ENCODE measurements at places on chromosomes 4 and X.

- no peak for DNase-seq
Measured at GRCh38 chr4:187558391-187558790, 437.2 kb upstream of the ZFP42 start.

DNA sequence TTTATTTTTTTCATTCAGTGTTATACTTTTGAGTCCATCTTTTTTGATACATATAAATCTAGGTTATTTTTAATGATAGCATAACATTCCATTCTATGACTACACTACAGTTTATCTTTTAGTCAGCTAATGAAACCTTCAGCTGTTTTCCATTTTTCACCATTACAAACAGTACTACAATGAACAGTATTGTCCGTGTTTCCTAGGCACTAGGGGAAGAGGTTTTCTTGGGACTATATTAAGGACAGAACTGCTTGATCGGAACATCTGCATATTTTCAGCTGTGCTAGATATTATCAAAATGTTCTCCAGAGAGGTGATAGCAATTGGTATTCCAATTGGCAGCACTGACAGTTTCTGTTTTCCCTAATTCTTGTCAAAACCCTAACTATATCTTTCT is 44.3 kb upstream of the HCCS start:
- no peak for DNase-seq

DNA sequence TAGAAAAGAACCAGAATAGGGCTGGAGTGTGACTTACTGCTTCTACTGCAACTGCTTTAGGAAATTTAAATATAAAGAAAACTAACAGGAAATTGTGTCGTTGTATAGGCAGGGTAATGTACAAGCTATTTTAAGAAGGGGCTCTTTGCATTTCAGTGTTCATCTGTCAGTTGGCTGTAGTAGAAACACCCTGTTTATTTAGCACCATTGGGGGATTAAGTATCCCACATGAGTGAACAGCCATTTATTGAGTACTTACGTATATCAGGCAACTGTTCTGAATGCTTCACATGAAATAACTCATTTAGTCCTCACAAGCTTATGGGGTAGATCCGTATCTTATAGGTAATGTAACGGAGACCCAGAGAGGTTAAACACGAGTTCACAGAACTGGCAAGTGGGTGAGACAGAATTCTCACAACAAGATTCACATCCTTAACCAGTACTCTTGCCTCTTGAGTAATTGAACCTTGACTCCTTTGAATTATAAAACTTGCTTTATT is 23.9 kb downstream of the STIM2 start:
- DNase-seq: peak; percentile 6

- peak; percentile 91 for DNase-seq
Measured at GRCh38 chrX:150200820-150201287, 162.3 kb upstream of the MAMLD1 start.

DNA sequence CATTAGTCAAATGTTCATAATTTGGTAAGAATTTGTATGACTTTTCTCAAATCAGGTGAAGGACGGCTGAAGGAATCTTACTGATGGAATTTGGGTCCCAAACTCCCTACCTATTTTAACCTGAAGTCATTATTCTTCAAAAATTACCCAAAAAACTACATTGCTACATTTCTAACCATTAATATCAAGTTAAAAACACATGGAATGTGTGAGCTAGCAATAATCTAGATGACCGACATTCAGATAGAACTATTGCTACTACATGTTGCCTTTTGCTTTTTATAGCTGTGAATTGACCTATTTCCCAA is 25.3 kb upstream of the WWC2 start:
- DNase-seq: no peak

DNA sequence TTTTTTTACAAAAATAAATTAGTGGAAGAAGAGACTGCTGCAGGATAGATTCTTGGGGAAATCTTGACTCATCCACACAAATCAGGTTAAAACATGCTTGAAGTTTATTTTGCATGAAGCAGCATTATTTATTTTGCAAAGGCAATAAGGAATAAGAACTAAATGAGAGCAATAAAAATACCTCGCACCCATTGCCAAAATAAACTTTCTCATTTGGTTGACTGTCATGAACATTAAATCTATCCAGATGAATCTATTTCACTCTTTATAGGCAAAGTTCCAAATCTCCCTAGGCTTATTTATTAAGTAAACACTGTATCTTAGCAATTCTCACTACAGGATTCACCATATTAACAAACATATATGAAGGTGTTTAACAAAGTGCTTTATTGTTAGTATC is 58.9 kb downstream of the HOPX start:
- DNase-seq: no peak

DNA sequence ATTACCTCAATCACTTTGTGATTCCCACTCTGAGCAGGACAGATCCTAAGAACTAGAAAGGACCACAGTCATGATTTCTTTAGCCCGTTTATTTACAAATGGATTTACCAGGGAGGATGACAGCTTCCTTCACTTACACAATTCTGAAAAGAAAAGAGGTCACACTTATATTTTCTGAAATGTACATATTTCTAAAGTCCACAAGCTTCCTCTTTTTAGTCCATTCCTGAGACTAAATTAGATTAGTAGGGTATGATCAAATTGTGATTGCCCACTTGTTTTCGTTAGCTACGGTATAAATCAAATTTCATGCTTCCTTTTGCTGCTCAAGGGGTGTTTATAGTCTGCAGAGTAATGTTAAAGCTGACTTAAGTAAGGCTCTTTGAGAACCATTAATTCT is 7.6 kb upstream of the AMELX start:
- DNase-seq: no peak

DNA sequence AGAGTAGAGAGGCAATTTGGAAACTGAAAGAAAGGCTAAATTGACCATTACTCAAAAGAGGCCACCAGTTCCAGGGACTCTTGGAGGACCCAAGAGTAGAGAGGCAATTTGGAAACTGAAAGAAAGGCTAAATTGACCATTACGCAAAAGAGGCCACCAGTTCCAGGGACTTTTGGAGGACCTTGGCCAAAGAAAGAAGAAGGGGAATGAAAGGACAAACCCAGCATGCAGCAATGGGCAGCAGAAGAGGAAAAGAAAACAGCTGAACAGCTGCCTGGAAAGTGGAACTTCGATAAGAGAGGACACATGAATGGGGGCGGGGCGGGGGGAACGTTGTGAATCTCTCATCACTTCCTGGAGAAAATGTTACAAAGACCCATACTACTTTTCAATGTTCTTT is 80.8 kb downstream of the PALLD start:
- no peak for DNase-seq

DNA sequence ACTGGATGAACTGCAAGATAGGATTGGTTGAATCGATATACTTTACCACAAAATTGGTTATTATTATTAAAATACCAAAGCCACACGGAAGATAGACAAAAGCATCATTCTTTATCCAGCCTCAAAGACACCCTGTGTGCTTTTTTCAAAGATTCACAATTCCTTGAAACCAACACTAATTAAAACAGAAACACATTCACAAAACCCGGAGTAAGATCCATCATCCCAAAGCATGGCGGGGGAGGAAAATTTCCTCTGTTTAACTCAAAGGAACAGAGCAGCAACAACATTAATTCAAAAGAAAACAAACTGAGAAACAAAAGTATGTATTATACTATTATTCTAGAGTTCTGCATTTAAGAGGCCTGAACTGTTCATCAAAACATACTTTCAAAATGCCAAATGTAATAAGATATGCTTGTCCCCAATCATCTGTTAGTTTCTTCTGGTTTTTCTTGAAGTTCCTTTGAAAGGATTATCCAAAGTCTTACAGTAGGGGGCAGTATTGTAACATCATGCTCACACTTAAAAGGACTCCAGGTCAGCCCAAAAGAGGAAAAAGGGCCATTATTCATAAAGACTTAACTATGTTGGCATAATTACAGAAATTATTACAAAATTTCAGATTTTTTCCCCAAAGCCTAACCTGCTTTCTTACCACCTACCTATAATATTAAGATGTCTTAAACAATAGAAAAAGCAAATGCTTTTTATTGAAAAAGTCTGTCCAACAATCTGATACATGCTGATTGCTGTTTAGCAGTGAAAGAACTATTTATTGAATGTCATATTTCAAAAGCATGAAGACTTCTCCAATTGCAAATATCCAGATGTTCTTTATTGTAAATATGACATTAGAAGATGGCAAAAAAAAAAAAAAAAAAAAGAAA is 168.7 kb downstream of the SCFD2 start:
- DNase-seq: peak; percentile 95

DNA sequence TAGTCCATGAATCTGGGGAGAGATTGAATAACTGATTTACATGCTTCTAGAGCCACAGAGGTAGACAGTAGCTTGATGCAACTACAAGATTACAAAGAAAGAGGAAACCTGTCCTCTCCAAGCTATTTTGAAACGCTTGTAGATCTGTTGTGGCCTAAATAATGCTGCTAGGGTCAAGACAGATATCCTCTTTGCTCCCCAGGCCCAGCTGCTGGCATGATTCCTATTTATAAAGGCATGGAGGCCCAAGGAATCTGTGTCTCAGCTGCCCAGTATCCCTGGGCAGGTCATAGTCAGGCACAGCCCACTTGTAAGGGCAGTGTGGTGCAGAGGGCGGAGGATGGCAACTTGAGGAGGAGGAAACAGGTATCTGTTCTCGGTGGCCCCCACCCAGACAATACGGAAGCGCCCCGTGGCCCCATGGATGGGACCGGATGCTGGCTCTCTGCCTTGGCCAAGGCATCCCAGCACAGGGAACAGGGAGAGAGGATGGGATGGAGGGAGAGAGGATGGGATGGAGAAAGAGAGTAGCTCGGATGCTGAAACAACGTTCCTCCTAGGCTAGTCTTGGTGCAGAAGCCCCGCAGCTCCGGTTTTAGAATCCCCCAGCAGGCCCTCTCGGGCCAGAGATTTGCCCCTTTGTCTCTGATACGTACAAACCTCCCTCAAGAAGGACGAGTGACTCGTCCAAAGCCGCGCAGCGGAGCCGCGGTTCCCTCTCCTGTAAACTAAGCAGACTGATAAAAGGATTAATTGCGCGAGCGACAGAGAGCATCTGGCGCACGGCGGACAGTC is 767 bp upstream of the SMIM20 start:
- DNase-seq: no peak

- peak; percentile 17 for DNase-seq
Measured at GRCh38 chr4:114807759-114808404, 209.3 kb downstream of the UGT8 start.

GRCh38 chr4:40205259-40206198 is 8.7 kb downstream of the RHOH start:
- no peak for DNase-seq

- DNase-seq: no peak
Measured at GRCh38 chrX:134780908-134781307, 122.6 kb upstream of the PLAC1 start.

DNA sequence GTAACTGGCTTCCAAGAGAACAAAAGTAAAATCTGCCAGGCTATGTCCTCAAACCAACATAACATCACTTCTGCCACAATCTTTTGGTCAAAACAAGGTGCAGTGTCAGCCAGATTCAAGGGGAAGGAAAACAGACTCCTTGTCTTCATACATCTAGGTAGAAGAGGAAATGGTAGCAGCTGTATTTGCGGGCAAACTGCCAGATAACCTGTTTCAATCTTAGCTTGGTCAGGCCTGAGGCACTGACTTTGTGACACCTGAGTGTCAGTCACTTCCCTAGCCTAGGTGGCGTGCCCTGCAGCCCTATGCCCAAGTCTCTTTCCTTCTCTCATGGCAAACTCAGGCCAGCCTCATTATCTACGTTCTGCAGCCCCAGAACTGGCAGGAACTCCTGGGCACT is 146.2 kb upstream of the JADE1 start:
- DNase-seq: no peak

DNA sequence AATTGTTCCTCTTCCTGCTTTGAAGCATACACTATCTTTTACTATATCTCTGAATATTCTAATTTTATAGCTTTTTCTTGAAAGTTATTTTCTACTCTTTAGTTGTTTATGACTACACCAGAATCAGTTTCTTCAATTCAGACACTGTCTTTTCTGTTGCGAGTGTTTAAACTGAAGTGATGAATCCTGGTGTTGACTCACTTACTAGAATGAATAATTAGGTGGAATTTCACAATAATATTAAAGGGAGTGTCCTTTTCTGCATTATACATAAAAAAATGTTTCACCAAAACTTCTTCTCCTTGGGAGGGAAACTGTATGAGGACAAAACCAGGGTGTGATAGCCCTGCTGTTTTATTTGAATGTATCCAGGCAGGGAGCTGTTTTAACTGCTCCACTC is 1383.1 kb downstream of the C4orf33 start:
- peak; percentile 75 for DNase-seq

DNA sequence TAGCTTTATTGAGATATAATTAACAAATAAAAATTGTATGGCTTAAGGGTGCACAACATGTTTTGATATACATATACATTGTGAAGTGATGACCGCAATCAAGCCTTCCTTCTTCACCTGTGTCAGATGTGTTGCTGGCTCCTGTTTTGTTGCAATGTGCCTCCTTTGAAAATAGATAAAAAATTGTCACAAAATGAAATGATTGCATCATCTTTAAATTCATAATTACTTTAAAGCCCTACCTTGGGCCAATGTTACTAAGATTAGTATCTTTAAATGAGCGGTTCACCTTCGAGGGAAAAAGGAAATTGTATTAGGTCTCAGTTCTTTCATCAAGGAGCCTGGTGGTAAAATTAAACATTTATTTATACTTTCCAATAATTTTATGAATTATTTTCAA is 77.3 kb downstream of the GPRIN3 start:
- no peak for DNase-seq

Measured in cardiac fibroblast (primary cell).